ENCODE measurements at places on chromosomes 12 and 14.
A peak's percentile ranks its signal among the peaks of the same experiment; 100 is the strongest.

DNA sequence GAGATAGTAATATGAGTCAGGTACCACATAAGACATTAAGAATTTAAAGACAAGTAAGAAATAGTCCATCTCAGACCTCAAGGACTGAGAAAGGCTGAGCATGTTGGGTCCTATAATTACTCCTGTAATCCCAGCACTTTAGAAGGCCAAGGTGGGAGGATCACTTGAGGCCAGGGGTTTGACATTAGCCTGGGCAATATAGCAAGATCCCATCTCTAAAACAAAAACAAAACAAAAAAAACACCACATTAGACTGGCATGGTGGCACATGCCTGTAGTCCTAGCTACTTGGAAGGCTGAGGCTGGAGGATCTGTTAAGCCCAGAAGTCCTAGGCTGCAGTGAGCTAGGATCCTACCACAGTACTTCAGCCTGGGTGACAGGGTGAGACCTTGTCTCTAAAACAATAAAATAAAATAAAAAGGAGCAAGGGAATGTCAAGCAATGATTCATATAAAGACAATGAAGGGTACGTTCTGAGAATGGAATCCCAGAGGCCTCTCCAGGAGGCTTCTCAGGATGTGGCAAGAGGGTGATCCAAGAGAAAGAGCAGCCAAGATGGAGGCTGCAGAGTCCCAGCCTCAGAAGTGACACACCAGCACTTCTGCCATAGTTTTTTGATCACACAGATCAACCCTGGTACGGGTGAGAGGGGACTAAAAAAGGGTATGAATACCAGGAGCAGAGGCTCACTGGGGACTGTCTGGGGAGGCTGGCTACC is 206.4 kb downstream of the CRADD start:
- peak; percentile 91 for DNase-seq

- DNase-seq: no peak
These were observed 1.1 kb downstream of the RAP1B start for GRCh38 chr12:68611806-68612160.

- no peak for DNase-seq
These were observed 9.2 kb upstream of the ARG2 start for GRCh38 chr14:67610491-67610890.

DNA sequence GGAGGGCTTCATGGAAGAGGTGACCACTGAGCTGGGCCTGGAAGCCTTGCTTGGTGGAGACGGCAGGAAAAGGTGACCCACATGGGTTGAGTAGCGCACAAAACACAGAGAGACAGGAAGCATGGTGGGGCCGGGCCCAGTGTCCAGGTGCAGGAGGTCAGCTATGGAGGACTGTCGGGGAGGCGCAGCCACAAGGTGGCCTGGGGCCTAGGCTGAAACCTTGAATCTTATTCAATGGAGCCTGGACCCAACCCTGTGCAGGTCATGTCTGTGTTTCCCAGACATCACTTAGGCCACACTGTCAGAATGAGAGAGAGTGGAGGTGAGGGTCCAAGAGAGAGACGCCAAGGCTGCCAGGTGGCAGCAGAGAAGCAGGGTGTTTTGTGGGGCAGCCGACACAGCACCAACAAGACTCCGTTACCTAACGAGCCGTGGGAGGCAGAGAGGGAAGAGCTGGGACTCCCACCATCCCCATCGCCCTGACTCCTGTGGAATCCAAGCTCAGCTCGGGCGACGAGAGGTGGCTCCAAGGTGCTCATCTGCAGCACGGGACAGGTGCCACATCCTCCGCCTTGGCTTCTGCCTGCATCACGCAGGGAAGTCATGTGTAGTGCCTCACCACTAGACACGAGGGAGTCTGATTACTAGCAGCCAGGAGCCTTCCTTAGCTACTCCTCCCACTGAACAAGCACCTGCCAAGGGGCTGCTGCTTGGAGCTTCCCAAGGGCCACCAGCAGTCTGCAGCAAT is 38.7 kb downstream of the DEGS2 start:
- DNase-seq: no peak

DNA sequence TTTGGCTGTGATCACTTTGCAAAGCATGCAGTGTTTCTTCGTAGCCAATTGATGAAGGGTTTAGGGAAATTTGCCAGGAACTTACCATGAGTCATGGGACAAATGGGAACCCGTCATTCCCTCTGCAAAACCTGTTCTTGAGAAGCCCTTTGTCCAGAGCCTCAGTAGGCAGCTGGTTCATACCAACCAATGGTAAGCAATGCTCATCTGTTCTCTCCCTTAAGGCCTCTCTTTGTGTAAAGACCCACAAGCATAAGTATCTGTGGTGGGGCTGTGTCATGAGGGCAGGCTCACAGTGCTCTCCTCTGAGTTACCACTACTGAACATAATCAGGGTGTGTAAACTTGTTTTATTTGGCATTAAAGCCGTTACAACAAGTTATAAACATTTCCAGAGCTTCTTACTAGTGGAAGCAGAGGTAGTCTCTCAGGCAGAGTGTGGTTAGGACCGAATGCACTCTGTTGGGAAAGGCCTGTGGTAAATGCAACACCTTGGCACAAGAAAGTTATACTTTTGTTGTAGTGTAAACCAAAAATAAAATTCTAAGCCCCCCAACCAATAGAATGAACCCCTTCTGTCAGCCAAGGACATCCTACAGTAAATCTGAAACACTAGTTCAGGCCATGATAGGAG is 119.8 kb downstream of the SINHCAF start:
- DNase-seq: peak; percentile 85

DNA sequence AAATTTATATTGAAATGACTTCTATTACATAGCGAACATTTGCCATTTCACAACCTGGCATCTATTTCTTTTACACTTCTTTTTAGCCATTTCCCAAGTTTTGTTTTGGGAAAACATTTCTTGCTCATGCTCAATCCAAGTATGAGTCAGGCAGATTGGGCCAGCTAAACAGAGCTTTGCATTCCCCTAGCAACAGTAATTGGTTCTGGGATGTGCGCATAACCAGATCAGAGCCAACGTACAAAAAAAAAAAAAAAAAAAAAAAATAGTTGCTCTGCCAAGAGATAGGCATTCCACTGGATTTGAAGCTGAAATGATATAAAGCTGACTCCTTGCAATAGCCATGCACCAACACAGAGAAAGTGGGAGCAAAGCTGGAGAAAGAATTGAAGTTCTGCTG is 37.5 kb downstream of the PLCZ1 start:
- peak; percentile 63 for DNase-seq

GRCh38 chr12:40672741-40673271 is 19.4 kb upstream of the CNTN1 start:
- peak; percentile 38 for DNase-seq

GRCh38 chr12:53624956-53625355 is 1.2 kb downstream of the ATF7 start:
- DNase-seq: no peak

DNA sequence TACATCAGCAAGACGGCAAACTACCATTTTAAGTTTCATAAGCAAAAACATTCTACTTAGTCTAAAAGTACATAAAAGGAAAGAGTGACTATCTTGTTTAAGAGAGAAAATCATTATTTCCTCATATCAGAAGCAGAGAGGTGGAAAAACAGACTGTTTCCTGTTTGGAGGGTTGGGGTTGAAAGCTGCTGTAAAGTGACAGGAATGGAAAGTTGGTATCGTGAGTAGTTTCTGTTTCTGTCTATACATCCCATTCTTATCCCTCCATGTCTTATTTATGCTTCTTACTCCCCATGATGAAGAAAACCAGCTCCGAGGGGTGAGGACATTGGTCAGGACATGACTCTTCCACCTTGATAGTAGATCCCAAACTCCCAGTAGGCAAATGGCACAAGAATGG is 216.5 kb downstream of the EGLN3 start:
- DNase-seq: no peak

- DNase-seq: peak; percentile 50
These were observed 24.6 kb upstream of the APOF start for GRCh38 chr12:56387152-56387736.

DNA sequence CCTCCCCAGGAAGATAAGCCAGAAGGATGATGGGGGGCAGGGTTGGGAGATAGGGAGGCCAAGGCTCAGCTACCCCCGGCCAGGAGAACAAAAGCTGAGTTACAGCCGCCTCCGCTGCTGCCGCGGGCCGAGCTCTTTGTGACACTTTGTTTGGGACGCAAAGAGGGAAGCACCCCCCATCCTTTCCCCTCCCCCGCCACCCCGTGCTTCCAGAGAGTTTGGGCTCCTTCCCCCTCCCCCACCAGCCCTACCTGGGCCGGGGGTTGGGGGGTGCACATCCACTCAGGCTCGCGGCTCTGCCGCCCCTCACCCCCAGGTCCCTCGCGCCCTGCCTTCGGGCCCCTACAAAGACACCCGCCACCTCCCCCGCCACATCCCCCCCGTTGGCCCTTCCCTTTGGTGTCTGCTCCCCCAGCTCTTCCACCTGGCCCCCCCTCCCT is 799 bp downstream of the ZNF219 start:
- DNase-seq: no peak

DNA sequence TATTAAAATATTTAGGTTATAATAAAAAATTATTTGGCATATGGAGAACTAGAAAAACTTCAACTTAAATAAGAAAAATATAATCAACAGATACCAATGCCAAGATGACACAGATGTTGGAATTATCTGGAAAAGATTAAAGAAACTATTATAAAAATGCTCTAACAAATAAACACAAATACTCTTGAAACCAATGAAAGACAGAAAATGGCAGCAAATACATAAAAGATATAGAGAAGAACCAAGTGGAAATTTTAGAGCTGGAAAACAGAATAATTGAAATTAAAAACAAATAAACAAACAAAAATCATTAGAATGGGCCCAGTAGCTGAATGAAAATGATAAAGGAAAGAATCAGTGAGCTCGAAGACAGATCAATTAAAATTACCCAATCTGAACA is 5.1 kb upstream of the NELL2 start:
- no peak for DNase-seq

- peak; percentile 24 for DNase-seq
These were observed 121.2 kb downstream of the DIP2B start for GRCh38 chr12:50626026-50626425.

- no peak for DNase-seq
These were observed 81.8 kb upstream of the CCDC198 start for GRCh38 chr14:57575482-57575881.

- DNase-seq: peak; percentile 34
These were observed 124.9 kb downstream of the ATP23 start for GRCh38 chr12:58066296-58066695.

DNA sequence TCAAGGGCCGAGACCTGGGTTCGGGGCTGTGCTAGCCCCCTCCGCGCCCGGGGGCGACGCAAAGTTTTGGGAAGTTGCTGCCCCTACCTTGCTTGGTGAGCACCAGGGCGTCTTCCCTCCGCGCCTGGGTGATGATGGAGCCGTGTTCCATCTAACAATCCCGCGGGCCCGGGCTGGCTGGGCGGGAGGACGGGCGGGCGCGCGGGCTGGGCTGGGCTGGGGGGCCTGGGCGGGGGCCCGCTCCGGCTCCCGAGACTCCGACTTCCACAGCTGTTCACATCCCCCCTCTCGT is 298 bp downstream of the CTDSP2 start:
- no peak for DNase-seq

DNA sequence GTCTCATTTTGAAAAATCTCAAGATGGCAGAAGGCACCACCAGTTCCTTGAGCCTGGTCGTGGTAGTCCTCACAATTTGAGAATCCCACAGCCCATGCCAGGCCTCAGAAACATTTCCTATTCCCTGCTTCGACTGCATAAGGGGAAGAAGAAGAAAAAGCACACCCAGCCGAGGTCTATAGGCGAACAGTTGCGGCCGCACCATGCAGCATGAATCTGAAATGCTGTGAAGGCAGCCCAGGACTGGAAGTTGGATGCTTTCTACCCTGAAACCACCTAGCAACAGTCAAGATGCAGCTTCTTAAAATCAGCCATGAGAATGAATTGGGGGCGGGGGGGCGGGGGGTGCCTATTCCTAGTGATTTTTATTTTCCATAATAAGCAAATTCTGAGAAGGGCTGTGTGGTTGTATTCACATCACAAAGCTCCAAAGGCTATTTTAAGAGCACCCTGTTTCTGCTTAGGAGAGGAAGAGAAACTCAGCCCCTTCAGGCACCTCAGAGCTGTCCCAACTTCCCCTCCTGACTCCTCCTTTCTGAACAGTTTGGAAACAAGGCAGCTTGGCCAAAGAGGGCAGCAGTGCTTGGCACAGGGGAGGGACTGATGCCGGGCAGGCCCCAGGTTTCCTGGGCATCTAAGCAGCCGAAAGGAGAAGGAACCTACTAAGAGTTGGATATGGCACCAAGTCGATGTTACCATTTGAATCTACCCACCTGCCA is 172.5 kb upstream of the FOXN3 start:
- DNase-seq: no peak

DNA sequence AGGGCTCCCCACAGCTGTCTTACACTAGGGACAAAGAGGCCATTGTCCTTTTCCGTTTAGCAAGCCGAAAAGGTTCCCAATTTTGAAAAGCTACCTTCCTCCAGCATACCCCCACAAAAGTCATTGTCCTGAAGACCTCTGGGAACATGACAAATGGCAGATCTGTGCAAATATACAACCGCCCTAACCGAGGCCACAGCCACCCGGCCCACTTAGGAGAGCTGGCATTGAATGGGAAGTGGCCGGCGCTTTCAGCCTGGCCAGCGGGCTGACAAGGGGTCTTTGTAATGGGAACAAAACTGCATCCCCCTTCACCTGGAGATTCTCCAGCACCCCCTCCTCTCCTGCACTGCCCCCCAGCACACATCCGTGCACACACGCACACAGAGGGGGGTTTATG is 48.1 kb upstream of the VASH1 start:
- DNase-seq: no peak

- no peak for DNase-seq
These were observed 32.2 kb downstream of the DIP2B start for GRCh38 chr12:50536831-50537537.

DNA sequence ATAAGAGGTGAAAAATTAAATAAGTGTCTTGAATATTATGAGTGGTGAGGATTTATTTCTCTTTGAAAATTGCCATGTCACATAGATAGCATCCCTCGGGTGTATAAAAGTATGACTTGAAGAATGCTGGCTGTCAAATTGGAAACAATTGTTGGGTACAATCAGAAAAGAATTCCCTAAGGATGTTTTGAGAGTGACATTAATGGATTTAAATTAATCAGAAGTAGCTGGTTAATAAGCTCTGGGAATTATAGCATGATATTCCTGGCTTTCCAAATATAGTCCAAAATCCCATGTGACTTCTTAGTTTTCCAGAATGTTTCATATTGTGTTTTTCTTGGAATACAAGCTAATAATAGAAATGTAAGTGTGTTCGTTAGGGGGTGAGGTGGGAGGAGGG is 196.5 kb downstream of the ANO4 start:
- DNase-seq: no peak

GRCh38 chr12:18861287-18861858 is 123.5 kb downstream of the CAPZA3 start:
- DNase-seq: peak; percentile 24

- DNase-seq: no peak
These were observed 345.2 kb upstream of the FKBP4 start for GRCh38 chr12:2449586-2449985.

DNA sequence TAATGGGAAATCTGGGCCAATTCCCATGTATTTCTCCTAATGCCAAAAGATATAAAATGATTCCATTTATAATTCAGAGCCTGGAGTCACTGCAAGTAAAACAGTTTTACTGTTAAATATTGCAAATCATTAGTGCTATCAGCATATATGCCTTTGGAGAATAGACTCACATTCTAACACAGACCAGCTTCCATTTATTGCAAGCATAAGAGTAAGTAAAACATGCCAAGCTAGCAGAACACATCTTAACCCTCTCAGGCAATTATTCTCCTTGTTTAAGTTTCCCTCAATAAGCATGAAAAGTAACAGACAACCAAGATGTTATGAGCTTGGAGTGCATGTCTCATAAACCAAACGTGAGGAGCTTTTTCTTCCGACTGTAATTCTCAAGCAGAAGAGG is 173.9 kb upstream of the GRIP1 start:
- DNase-seq: no peak
